ENCODE measurements at places on chromosomes 2 and 18.

DNA sequence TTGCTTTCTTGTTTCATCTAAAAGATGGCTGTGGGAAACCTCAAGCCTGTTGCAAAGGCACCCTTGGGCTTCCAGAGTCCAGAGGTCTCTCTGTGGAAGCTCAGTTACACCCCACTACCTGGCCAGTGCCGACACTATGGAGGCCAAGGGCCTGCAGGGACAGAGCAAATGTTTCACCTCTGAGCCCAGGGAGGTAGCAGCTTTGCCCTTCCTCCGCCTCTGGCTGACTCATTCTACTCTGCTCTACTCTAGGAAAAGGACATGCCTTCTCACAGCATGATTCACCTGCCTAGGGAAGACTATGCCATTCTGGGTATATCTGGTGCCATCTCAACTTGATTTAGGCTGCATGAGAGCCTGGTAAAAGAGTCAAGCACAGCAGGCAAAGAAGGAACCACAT, 12.2 kb downstream of the MYOM1 start:
- DNase-seq = no peak

- no peak for DNase-seq
Observed at GRCh38 chr18:78893281-78894032, 86.2 kb upstream of the SALL3 start.

- DNase-seq = no peak
Observed at GRCh38 chr18:23237524-23238151, 102.4 kb downstream of the CABLES1 start.

GRCh38 chr2:60226943-60227342, 326.5 kb downstream of the BCL11A start:
- no peak for DNase-seq

- DNase-seq = no peak
Observed at GRCh38 chr2:10045561-10046355, 2.4 kb downstream of the KLF11 start.

GRCh38 chr18:8262221-8262620, 347.0 kb upstream of the RAB12 start:
- DNase-seq = no peak

GRCh38 chr2:82697231-82697630, 1761.8 kb downstream of the SUCLG1 start:
- no peak for DNase-seq

- DNase-seq = no peak
Observed at GRCh38 chr2:46351750-46352138, 54.5 kb downstream of the EPAS1 start.

Measured in globus pallidus (tissue), 1 donor.